ENCODE measurements at places on chromosomes 5 and 9. TPM values are rescaled to one million over a fixed set of nuclear protein-coding genes. Genes with fewer than 3 reads are reported as not detected.

- no peak for DNase-seq
These were observed 1099.2 kb downstream of the CDH18 start for GRCh38 chr5:18888821-18889220.

DNA sequence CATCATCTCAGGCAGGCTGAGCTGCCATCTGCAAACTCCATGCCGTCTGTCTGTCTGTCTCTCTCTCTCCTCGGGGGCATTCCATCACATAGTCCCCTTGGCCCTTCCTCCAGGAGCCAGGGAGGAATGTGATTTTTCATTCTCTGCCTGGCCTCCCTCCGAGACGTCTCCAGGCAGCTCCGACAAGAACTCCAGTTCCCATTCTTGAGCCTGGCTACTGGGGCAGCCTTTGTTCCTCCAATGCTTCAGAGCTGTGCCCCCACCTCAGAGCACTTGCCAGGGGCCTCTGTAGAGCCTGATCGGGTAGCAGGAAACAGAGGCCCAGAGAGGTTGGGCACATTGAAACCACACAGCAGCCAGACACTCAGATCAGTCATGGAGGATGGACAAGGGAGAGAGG, 74.0 kb downstream of the COL27A1 start:
- no peak for DNase-seq

- no peak for DNase-seq
These were observed 121.6 kb downstream of the TLR4 start for GRCh38 chr9:117825609-117826347.

DNA sequence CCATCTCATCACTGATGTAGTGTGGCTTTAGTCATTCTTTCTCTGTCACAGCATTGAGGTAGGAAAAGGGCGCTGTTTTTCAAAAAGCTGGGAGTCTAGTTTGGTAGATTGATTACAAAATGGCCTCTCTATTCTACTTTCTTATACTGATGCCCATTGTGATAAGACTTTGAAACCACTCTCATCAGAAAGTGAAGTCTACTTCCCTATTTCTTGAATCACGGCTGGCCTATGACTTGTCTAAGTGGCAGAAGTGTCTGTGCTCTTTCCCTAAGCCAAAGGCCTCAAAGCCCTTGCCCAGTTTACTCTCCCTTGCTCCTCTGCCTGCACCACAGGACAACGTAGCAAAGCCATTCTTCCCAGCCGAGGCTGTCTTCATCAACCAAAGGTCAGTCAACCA, 83.0 kb upstream of the IL33 start:
- no peak for DNase-seq

DNA sequence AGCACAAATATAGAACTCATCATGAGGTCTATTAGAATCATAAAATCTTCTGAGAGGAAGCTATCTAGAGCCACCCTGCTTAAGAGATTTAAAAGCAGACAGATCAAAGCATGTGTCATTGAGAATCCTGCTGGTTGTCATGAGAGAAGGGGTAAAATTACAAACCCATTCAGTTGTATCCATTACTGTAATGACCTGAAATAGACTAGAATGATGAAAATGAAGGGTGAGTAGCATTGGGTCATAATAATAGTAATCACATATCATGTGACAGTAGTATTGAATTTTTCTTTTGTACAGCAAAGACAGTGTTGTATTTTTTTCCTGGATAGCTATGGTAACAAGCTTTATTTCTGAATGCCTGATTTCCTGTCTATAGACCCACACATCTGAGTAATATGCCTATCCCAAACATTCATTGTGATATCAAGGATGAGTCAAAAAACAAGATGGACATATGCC, 149.0 kb downstream of the PDE4D start:
- DNase-seq, result no peak

GRCh38 chr5:60362158-60362557, 337.8 kb downstream of the DEPDC1B start:
- DNase-seq, result no peak

DNA sequence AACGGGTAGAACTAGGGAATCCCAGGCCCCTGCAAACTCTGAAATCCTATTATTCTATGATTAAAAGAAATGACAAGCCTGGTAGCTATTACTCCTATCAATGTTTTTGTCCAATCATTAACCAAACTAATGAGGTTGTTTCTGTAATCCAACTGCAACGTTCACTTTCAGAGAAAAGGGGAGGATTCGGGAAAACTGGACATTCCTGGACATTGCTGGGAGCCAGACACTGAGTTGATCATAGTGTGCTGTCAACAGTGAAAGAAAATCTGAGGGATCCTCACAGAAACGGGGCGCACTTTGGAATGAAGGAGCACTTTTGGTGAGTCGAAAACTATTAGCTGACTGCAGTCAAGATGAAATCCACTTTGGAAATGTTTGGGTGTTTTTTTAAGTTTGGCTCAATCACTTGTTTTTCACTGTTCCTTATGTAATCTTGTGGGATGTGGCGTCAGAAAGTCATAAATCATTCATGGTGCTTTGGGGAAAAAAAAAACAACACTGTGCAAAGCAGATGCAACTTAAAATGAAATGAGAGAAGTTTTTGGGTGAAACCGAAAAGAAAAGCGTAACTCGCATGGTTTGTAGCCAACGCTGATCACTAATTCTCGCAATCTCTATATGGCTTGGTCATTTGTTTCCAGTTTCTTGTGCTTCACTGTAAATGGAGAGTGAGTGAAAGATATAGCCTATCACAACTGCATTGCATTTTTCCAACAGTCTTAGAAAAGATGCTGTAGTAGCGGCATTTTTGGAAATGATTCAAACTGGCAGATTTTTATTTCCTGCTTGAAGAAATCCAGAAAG, 51.2 kb upstream of the ADRA1B start:
- no peak for DNase-seq

DNA sequence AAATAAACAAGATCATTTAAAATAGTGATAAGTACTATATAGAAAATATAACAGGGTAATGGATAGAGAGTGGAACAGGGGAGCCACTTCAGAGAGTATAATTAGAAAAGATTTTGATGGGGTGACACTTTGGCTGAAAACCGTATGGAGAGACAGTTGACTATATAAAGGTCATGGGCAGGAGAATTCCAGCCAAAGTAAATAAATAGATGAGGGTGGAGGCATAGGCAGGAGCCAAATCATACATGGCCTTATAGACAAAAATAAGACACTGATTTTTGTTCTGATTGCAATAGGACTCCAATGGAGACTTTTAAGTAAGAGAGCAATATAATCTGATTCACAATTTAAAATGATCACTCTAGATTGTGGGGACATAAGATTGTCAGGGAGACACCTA, 37.5 kb upstream of the NUDT12 start:
- no peak for DNase-seq

- no peak for DNase-seq
These were observed 51.9 kb upstream of the SH3PXD2B start for GRCh38 chr5:172506251-172506650.

- no peak for DNase-seq
These were observed 105.7 kb upstream of the ZNF618 start for GRCh38 chr9:113770396-113770795.

GRCh38 chr5:79510638-79511037, 3.3 kb downstream of the HOMER1 start:
- no peak for DNase-seq

GRCh38 chr9:117116084-117116483, 298.8 kb downstream of the ASTN2 start:
- no peak for DNase-seq

DNA sequence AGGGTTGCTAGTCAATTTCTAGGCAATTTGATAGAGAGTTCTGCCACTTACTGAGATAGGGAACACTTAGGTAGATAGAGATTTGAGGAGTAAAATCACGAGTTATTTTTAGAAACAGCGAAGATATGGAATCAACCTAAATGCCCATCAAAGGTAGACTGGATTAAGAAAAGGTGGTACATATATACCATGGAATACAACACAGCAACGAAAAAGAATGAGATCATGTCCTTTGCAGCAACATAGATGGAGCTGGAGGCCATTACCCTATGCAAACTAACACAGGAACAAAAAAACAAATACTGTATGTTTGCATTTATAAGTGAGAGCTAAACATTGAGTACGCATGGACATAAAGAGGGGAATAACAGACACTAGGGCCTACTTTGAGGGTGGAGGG, 9.7 kb downstream of the ELL2 start:
- no peak for DNase-seq

DNA sequence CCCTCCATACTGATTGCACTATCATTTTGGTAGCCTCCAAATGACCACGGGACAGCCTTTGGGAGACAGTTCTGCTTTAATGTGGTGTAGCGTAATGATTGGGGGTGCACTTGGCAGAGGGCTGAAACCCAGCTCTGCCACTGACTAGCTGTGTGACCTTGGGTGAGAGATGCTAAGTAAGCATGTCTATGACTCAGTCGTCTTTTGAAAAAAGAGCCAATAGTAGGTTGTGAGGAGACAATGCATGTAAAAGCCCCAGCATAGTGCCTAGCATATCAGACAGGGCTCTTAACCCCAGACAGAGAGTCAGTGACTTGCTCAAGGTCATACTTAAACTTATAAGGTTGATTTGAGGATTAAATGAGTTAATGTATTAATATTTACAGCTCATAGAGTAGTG, 18.0 kb upstream of the CXCL14 start:
- no peak for DNase-seq

DNA sequence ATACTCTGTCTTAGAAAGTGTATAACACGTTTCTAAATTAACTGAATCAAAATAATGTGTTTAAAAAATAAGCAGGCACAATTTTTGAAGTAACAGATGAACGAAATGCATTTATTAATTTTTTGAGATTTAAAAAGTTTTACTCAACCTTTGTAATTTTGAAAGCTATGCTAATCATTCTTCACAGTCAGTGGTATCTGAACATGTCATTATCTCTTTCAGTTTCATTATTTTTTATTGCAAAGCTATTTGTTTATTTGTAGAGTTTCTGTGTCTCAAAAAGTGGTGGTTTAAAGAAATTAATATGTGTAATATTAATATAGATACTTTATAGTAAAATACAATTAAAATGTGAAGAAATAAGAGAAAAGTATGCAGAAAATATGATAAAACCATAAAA, 11.2 kb downstream of the CHSY3 start:
- no peak for DNase-seq

DNA sequence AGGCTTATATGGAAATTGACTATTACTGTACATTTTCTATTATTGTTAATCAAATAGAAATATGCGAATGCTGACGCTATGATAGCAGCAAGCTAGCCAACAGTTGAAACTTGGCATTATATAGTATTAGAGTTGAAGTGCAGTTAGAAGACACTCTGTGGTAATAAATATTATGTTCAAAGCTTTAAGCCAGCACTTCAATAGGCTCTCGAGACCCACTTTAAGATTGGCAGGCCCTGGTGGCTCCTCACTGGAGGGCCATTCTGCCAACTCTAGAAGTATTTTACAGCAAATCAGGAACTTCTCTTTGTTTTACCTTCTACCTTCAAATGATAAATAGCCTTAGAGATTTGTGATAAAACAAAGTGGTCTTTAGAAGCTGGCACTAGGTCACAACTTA, 2029.0 kb upstream of the WWC1 start:
- DNase-seq, result no peak

DNA sequence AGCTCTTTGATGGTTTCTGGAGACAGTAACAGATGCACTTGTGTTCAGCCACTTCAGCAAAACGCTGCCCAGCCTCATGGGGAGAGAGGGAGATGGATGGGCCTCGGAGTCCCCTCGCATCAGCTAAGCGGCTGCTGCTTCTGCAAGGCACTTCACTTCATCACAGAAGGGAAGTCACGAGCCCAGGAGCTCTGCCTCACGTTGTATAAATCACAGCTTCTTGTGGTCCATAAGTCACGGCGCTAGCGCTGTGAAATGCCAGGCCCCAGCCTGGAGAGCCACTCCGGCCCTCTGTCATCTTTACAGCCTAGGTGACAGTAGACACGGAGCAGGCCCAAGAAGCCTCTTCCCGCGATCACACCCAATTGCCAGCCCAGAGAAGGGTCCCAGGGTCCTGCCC, 23.4 kb downstream of the DBH start:
- no peak for DNase-seq

DNA sequence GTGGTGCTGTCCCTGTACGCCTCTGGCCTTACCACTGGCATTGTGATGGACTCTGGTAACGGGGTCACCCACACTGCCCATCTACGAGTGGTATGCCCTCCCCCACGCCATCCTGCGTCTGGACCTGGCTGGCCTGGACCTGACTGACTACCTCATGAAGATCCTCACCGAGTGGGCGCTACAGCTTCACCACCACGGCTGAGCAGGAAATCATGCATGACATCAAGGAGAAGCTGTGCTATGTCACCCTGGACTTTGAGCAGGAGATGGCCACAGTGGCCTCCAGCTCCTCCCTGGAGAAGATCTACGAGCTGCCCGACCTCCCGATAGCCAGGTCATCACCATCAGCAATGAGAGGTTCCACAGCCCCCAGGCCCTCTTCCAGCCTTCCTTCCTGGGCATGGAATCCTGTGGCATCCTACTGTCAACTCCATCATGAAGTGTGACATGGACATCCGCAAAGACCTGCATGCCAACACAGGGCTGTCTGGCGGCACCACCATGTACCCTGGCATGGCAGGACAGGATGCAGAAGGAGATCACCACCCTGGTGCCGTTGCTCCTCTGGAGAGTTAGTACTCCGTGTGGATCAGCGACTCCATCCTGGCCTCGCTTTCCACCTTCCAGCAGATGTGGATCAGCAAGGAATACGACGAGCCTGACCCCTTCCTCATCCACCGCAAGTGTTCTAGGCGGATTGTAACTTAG, 434.2 kb upstream of the RGMB start:
- no peak for DNase-seq

GRCh38 chr9:112863746-112864145, 26.9 kb downstream of the SLC46A2 start:
- no peak for DNase-seq

- no peak for DNase-seq
These were observed 134.4 kb downstream of the CACNA1B start for GRCh38 chr9:138011951-138012500.

DNA sequence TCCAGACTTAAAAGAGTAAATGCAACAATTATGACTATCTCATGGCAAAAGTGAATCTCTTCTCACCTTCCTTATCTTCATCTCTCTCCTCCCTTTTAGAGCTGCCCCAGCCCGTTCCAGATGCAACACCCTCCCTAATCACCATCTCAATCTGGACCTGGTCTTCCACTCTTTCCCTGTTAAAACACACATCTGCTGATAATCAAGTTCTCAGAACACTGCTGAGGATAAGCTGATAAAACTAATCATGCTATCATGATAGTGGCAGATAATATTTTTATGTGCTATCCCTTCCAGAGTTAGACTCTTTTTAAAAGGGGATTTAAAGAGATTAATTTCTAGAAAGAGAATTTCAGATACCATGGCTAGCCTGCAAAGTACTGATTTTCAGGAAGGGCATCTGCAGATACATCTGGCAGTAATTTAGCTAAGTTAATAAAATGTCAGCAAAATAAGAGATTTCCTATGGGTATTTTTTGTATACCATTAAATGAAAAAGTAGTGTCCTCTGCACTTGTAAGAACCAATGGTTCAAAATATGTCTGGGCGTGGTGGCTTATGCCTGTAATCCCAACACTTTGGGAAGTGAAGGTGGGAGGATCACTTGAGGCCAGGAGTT, 17.2 kb downstream of the SGTB start:
- no peak for DNase-seq

SIT1 gene
- 0.42 TPM for total RNA-seq

IFNA13 gene
- not detected for total RNA-seq

All from esophagus squamous epithelium (tissue), 5 donors.